ENCODE measurements at places on chromosomes 16 and 17.

DNA sequence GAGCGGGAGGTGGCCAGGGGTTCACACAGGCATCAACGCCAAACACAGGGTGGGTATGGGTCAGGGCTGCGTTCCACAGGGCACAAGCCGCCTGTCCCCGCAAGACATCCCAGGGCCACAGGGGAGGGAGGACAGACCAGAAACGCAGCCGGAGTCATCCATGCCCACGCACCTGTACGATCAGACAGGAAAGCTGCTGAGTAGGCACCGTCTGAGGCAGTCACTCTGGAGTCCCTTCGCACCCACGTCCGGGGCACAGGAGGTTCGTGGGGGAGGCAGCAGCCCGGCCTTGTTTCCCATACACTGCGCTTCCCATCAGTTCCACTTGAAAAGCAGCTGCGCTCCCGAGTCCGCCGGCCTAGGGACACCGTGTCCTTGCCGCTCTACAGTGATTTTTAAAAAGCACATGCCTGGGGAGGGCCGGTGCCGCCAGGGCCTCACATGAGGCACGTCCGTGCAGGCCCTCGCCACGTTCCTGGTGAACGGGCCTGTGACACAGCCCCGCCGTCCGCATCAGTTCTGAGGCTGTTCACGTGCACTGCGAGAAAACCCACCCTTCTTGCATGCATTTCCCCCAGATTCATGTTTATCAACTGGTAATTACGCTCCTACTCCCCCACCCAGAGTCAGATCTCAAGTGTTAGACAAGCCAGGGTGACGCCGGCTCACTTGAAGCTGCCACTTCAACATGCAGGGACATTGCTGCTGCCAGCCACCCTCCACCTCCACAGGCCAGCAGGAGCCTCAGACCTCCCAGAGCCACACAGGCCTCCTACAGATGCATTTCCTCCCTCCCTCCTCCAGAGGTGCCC, 34.8 kb downstream of the WDR45B start:
- DNase-seq, result no peak

DNA sequence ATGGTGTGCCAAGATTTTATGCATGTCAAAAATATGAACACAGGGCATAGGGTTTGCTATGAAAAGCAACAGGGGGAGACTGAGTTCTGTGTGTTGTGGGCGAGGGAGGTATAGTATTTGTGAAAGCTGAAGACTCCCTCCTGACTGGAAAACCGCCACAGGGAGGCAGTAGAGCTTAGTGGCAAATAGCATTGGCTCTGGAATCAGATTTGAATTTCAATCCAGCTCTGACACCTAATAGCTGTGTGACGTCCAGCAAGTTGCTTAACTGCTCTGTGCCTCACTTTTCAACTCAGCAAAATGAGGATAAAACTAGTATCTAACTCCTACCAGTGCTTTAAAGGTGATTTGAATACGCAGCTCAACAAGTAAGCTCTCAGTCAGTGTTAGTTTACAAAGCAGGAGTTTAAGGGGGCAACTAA, 22.0 kb downstream of the KPNA2 start:
- peak; percentile 27 for DNase-seq

- DNase-seq, result peak; percentile 57
Measured at GRCh38 chr17:77424585-77425344, 284.0 kb downstream of the SEC14L1 start.

- DNase-seq, result no peak
Measured at GRCh38 chr17:48717367-48718226, 4.7 kb downstream of the PRAC1 start.

DNA sequence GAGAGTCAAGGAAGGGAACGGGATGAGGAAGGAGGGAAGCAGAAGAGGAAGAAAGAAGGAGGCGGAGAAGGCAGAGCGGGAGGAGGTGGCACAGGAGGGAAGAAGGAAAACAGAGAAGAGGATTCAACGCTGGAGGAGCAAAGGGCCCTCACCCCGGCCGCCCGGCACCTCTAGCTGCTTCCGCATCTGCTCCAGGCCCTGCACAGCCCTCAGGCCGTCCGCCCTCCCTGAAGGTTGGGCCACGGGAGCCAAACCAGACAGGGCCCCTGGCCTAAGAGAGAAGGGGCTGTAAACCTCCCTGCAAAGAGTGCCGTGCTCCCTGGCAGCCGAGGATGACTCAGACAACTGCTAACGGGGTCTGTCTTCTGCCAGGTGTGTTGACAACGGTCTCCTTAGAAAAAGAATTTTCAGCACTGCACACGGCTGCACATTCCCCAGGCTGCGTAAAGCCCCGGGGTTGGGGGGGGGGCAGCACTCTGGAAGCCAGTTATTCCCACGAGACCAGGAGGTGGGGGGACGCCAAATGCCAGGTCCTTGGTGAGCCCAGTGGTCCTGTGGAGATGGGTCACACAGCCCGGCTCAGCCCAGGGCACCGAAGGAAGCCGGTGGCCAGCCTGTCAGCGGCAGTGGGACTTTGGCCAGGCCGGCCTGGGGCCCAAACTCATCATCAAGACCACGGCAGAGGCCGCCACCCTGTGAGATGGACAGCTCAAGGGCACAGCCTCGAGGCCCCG, 29.1 kb downstream of the MRM3 start:
- DNase-seq, result no peak

- DNase-seq, result no peak
Measured at GRCh38 chr17:34206569-34206968, 48.5 kb upstream of the CCL2 start.

DNA sequence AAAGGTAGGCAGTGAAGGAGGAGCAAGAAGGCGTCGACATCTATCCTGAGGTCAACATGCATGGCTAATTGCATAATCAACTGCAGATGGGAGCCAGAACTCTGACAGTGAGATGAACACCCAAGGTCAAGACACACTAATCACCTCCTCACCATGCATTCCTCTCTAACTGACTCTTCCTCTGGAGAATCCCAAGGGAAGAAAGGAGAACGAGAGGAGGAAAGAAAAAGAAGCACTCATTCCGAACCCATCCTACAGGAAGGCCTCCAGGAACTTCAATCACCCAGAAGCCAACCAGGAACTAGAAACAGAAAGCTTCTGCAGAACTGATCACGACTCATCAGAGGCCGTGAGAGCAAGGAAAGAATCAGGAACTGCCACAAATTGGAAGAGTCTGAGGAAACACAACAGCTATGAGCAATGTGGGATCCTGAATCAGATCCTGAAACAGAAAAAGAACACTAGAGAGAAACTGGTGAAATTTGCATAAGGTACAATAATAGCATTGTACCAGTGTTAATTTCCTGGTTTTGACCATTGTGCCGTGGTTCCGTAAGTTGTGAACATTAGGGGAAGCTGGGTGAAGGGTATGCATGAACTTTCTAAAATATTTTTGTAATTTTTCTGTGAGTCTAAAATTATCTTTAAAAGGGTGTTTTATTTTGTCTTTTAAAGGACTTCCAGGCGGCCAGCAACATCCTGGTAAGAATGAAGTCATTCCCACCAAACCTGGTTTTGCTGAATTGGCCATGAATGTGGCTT, 10.0 kb upstream of the BEAN1 start:
- DNase-seq, result peak; percentile 70

DNA sequence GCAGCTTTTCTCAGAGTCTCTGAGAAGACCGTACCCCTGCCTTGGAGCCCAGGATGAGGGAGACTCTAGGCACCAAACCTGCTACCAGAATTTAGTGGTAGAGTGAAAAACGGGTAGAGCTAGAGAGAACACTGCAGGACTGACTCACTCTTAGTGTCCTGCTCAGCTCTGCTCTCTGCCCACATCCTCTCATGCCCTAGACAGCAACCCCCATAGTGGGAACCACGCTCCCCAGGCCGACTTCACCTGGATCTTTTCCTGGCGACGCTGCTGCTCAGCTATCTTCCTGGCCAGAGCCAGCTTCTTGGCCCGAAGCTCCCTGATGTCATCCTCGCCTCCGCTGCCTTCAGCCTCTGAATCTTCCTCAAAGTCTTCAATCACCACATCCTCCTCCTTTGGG, 26.7 kb downstream of the HIC1 start:
- no peak for DNase-seq

- DNase-seq, result no peak
Measured at GRCh38 chr17:45096141-45096540, 35.0 kb downstream of the NMT1 start.

GRCh38 chr17:77556383-77557061, 402.0 kb upstream of the TNRC6C start:
- DNase-seq, result no peak

GRCh38 chr17:50918933-50919296, 52.8 kb upstream of the TOB1 start:
- no peak for DNase-seq

DNA sequence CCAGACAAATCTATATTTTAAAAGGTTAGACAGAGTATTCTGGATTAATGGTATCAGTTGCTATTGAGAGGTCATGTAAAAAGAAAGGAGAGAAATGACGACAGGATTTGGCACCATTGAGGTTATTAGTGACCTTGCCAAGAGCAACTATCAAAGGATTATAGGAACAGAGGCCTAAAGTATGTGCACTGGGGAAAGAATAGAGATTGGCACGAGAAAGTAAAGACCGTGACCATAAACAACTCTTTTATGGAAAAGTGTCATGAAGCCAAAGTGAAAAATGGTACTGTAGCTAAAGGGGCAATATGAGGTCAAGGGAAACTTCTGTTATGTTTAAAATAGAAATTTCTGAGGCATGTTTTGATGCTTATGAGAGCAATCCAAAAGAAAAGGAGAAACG, 115.2 kb upstream of the KIF2B start:
- DNase-seq, result no peak

GRCh38 chr16:28913946-28914724, 10.9 kb downstream of the RABEP2 start:
- DNase-seq, result no peak

GRCh38 chr17:70407506-70407905, 238.2 kb downstream of the KCNJ2 start:
- DNase-seq, result no peak
